ENCODE measurements at places on chromosomes 13 and 19.
A peak's percentile ranks its signal among the peaks of the same experiment; 100 is the strongest.

DNA sequence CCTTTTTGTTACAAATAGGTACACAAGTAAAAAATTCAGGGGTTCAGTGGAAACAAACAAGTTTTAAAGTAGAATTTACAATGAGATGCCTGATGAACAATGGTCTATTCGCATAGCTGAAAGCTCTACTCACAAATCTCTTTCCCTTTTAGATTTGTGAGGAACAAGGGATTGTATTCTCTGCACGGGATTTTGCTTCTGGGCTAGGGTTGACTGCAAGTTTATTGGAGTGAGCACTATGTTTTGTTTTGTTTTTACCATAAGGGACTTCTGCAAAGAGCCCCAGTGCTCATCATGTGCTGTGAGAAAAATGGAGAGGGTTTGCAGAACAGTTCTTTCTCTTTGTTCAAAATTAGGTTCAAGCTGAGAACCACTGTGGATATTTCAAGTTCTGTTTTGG, 160.5 kb downstream of the DLEU7 start:
- DNase-seq, result no peak

DNA sequence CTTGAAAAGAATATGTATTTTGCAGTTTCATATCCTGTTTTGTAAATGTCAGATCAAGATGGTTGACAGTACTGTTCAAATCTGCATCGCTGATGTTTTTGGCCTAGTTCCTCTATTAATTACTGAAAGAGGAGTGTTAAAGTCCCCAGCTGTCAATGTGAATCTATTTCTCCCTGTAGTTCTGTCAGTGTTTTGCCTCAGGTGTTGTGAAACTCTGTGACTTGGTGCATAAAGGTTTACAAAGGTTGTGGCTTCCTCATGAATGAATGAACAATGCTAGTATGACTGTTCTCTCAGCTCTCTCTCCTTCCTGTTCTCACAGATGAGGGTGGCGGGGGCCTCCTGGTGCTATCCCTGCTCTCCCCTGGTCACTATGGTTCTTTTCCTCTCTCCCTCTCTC, 142.4 kb downstream of the MYCBP2 start:
- peak; percentile 1 for DNase-seq

- DNase-seq, result no peak
Measured at GRCh38 chr19:410243-410781, 1.4 kb upstream of the C2CD4C start.

DNA sequence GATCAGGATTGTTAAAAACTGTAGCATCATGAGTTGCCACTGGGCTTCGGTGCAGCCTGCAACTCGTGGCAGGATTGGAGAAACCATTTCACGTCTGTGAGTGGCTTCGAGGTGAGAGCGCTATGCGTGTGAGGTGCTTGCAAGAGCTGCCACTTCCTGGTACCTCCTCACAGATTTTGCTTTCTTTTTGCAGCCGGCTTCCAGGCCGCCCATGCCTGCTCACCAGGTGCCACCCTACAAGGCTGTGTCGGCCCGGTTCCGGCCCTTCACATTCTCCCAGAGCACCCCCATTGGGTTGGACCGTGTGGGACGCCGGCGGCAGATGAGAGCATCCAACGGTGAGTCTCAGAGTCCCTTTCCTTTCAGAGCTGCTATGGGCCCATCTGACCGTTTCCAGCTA, 57.9 kb upstream of the C1QTNF9 start:
- no peak for DNase-seq

DNA sequence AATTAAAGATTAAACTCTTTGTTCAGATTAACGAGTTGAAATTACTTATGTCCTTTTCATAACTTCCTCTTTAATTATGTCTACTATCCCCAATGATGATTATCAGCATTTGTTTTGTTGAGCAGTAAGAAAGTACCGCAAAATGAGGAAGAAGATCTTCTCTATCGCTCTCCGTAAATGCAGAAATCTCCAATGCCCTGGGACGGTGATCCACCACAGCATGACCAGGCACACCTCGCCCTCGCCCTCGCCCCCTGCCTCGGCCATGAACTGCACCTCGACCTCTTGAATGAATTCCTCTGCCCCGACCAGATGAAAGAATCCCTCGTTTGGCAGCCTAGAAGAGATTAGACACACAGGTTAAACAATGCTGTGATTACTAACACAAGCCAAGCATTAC, 69.1 kb downstream of the RBM26 start:
- DNase-seq, result no peak

- no peak for DNase-seq
Measured at GRCh38 chr13:26558987-26559386, 1.5 kb downstream of the WASF3 start.

DNA sequence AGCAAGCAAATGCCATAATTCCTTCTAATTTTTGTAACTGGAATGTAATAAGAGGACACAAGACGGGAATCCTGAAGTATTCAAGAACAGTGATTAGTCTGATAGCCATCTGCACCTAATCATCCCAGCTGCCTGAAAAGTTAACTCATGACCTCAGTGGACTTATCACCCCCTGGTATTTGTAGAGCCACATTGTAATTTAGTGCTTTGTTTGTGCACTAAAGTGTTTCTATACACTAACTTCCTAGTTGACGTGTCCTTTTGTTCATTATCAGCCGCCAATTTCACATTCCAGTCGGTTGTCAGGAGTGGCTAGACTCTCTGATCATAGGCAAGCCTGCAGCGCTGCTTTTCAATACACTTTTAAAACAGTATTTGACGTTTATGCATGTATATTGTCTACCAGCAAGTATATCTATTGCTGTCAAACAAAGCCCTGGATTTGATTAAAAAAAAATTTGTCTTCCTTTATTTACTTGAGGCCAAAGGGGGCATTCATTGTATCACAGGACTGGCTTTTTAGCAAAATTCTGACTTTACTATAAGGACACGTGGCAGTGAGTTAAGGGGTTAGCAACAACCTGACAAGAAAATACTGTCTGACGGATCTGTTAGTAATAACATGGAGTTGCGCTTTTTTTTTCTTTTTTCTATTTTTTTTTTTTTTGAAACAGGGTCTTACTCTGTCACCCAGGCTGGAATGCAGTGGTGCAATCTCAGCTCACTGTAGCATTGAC, 10.4 kb upstream of the SOX21 start:
- no peak for DNase-seq

GRCh38 chr13:23731709-23732108, 157.5 kb downstream of the MIPEP start:
- DNase-seq, result no peak

DNA sequence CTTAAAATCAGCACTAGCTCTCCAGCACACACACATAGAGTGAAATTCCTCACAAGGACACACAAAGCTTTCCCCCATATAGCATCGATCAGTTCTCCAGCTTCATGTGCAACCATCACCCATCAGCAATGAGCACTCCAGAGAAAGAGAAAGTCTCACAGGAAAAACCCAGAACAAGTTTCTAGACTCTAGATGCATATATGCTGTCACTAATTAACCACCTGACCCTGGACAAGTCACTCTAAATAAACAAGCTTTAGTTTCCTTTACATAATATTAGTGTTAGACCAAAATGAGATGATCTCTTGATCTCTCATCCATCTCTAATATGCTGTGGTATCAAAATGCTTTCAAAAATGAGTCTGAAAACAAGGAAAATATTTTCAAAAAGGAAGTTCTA, 81.2 kb downstream of the TBC1D4 start:
- no peak for DNase-seq

DNA sequence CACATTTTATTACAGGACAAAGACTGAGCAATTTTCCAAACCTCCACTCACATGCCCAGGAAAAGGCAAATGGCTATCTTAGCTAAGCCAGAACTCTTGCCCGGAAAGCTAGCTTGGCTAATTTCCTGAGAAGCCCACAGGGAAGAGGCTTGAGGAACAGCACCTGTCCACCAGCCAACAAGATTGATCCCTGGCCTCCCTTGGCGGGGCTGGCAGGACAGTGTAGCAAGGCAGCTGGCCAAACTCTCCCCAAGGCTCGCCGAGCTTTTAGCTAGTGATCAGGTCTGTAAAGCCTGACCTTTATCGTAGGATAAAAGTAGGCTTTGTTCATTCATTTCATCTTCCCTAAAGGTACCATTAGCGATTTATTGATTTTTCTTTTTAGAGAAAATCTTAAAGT, 101.4 kb downstream of the UQCRFS1 start:
- DNase-seq, result no peak

GRCh38 chr13:51361106-51361505, 21.6 kb downstream of the SERPINE3 start:
- DNase-seq, result no peak

DNA sequence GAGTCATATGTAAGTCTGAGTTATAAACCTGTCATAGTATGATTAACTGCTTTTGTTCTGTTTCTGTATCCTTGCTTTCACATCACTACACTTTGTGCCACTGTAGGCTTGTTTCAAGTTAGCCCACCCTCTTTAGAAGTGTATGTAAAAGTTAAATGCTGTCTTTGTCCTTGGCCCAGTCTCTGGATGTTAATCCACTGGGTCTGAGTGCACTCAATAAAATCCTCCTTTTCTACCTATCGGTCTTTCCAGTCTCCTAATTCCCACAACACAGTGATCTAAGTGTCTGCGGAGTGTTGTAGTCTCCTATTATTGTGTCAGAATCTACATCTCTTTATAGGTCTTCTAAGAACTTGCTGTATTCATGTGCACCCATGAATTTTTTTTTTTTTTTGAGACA, 14.1 kb downstream of the ZNF429 start:
- DNase-seq, result no peak

DNA sequence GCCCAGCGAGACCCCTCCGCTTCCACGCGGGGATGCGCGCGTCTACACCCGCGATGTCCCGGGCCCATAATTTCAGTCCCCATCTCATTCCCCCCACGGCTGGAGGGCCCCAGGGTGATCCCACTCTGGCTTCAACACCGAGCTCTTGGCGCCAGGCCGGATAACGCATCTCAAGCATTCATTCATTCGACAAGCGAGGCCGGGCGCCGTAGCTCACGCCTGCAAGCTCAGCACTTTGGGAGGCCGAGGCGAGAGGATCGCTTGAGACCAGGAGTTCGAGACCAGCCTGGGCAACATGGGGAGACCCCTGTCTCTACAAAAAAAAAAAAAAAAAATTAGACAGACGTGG, 5.9 kb downstream of the ANGPTL6 start:
- DNase-seq, result peak; percentile 47

DNA sequence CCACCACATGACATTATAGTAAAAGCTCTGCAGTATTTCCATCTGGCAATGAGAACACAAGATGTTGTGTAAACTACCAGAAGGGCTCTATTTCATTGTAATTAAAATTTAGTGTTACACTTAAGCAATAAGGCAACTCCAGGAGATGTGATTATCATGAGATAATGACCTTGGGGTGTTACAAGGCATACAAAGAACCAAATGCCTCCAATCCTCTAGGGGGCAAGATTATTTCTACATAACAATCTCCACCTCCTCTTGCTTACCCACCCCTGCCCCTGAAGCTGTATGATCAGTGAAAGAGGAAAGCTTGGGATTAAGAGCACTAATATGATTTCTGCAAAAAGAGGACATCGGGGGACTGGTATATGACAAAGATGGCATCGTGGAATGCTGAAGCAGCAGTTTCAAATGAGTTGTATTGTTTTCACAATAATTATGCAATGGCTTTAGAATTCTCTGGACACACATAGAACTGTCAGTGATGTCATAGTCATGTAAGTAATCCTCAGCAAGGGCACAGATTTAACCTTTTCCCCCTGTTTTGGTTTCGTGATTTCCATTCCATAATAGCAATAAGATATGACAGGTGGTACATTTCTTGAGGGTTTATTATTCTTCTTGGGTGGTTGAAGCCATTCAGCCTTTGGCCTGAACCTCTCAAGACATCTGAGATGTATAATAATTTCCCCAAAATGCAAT, 295.3 kb downstream of the MZT1 start:
- DNase-seq, result no peak

GRCh38 chr13:51435002-51435578, 17.7 kb downstream of the INTS6 start:
- peak; percentile 10 for DNase-seq

GRCh38 chr19:47797996-47798903, 6.1 kb downstream of the TPRX1 start:
- DNase-seq, result no peak

Measured in muscle of arm (tissue), 14 donors.